GF-D8 (cell line): ENCODE measurements at places on chromosomes 12 and 14.
A peak's percentile ranks its signal among the peaks of the same experiment; 100 is the strongest.

- no peak for DNase-seq
Observed at GRCh38 chr14:23937203-23937602, 16.4 kb upstream of the DHRS4 start.

DNA sequence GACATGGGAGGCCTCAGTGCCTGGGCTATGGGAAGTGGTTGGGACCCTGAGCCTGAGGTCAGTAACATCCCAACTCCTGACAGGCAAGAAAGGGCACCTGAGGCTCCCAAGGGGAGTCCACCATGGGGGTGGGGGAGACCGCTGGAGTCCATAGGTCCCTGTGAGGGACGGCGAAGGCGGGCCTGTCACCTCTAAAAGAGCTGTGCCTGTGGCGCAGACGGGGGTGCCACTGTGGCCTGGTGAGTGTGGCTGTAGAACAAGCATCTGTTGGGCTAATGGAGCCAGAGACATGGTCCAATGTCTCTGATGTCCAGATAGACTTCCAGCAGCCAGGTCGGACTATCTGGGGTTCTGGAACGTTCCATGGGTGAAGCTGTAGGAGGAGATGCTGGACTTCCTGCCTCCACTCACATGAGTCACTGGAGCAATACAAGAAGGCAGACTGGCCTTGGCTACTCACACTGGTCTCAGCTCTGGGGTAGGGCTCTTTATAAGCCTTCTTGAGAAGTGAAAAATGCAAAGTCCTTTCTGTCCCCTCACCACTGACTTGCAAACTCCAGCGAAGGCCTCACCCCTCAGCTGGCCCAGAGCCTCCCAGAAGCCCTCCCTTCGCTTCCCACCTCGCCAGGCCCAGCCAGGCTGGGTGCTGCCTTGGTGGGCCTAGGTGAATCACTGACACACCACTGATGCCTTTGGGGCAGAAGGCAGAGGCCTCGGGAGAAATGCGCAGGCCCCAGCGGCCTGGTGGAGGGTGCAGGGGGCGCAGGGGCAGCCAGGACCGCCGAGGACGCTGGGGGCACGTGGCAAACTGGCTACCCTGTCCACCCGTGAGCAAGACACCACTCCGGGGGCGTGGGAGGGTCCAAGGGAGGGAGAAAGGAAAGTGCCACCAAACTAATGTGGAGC, 1.1 kb upstream of the TRAF3 start:
- no peak for DNase-seq

DNA sequence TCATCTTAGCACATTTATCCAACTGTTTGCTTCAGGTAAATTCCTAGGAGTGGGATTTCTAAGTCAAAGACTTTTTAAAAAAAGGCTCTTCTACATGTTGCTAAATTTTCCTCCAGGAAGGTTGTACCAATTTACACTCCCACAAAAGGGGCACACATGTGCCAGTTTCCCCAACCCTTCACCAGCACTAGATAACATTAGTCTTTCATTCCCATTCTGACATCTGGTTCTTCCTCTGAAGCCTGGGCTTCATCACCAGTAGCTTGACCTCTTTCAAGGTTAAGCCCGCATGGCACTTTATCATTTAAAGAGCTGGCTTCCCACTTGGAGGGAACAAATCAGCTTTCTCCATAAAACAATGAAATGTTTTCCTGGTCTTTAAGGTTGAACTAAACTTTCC, 168.4 kb downstream of the MYRFL start:
- no peak for DNase-seq

DNA sequence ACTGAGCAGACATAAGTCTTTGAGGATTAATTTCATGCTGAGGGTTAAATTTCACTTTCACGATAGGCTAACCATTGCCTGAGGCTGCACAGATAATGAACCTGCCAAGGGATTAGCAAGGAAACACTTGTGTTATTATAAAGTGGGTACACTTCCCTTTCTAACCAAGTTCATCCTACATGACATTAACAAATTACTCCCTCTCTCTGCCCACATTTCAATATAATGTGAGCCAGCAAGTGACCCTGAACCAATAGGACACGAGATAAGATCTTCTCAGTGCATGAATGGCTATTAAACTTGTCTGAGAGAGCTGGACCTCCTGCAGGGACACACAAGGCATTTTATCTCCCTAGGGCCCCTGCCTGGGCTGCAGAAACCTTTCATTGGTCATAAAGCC, 173.5 kb downstream of the PAX9 start:
- peak; percentile 34 for DNase-seq

DNA sequence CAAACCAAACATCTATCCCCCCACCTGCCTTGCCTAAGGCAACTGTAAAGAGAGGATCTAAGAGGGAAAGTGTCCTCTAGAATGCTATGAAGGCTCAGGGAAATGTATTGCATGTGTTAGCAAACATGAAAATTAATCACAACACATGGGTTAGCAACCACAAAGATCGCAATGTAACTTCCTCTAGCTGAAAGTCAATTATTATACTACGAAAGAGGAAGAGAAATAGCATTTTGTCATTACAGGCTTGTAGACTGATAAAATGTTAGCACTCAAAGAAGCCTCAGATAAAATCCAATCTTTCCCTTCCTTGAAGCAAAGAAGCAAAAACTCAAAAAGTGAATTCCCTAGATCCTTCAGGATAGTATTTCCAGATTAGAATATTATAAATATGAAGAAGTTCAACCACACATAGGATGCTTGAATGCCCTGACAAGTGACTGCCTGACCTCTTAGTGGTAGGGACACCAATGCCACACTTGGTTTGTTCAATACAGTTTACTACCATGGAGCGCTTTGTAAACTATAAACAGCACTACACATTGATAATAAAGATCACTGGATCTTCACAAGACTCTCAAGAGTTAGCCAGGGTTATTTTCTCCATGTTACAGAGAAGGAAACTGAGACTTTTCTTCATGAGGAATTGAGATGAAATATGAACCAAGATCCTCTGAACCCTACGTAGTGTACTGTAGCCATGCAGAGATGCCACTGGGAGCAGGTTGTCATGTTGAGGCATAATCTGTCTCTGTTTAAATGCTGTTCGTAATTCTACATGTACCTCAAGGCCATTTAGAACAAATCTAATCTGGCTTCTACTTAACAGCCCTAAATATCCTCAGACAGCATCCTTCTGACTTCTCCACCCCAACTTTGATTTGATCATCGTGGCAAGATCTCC, 100.7 kb downstream of the ITPR2 start:
- peak; percentile 15 for DNase-seq

GRCh38 chr14:100664841-100665510, 61.7 kb upstream of the DLK1 start:
- no peak for DNase-seq

GRCh38 chr12:81252228-81252627, 174.3 kb downstream of the ACSS3 start:
- no peak for DNase-seq

DNA sequence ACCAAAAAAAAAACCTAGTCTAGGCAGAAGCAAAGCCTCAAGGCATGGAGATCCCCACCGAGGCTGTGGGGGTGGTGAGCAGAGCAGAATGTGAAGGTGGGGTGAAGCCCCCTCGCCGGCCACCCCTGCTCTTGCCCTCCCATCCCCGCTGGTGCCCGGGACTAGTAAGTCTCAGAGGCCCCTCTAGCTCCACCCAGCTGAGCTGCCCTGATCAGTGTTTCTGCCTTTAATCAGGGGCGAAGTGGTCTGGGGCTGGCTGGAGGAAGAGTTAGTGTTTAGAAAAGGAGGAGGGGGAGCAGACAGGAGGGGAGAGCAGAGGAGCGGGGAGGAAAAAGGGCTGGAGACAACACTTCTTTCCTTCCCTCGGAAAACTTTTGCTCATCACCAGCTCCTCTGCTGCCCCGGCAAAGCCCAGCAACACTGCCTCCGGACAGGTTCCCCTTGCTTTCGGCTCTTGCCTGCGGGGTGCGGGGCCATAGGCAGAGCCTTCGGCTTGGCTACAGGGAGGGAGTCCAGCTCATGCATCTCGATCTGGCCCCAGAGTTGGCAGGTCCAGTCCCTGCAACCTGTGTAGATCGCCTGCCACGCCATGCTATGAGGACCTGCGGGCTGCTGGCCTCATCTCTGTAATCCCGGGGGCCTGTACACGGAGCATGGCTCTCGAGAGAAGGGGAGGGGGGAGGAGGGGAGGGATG, 3.4 kb upstream of the DLK1 start:
- no peak for DNase-seq

DNA sequence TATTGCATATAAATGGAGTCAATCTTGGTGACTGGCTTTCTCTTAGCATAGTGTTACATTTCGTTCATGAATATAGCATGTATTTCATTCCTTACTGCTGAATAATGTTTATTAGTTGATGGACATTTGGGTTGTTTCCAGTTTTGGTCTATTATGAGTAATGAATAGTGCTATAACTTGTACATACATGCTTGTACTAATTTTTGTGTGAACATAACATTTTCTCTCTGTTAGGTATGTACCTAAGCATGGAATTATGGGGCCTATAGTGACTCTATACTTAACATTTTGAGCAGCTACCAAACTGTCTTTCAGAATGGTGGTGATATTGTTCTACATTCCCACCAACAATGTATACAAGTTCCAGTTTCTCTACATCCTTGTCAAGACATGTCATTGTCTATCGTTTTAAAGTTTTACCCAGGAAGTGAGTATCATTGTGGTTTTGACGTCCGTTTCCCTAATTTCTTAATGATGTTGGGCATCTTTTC, 23.1 kb downstream of the ATP2A2 start:
- no peak for DNase-seq

DNA sequence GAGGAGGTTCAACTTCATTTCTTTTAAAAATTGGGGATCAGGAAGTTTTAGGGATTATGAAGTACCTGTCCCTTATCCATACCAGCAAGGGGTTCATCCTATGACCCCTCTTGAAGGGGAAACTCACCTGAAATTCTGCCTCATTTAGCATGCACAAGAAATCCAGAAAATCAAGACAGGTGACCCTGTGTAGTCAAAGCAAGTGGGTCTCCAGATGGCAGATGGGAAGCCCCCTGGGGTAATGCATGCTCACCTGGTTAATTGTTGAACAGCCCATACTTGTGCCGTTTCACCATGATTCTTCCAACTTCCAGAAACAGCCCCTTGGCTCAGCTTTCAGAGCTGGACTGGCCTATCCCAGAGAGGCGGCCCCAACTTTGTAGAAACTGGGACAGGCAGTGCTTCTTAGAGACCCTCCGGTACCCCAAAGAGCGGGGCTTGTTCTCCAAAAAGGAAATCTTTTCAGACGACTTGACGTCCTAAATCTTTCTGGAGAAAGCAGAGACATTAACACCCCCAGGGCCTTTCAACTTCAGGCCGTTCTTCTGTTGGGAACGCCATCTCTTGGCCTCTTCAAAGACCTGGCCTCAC, 66.3 kb upstream of the ESRRB start:
- no peak for DNase-seq

- DNase-seq = no peak
Observed at GRCh38 chr12:95277139-95277538, 59.5 kb downstream of the VEZT start.

- DNase-seq = no peak
Observed at GRCh38 chr12:99658671-99659349, 11.3 kb downstream of the GARIN6 start.

DNA sequence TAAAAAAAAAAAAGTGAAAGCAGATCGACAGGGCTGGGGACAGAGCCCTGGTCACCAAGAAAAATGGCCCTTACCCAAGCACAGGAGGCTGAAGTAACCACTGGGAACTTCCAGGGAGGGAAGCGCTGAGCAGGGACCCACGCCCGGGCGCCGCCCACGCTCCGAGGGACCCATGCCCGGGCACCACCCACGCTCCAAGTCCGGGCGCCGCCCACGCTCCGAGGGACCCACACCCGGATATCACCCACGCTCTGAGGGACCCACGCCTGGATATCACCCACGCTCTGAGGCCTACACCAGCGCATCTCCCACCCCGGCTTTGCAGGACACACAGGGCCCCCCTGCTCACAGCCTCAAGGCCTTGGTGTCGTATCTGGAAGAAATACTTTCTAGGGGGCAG, 25.7 kb downstream of the CHGA start:
- DNase-seq = no peak

DNA sequence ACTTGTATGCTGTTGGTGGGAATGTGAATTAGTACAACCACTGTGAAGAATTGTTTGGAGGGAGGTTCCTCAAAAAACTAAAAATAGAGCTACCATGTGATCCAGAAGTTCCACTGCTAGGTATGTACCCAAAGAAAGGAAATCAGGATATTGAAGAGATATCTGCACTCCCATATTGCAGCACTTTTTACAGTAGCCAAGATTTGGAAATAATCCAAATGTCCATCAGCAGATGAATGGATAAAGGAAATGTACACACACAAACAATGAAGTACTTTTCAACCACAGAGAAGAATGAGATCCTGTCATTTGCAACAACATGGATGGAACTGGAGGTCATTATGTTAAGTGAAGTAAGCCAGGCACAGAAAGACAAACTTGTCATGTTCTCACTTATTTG, 25.9 kb downstream of the TIGAR start:
- no peak for DNase-seq

DNA sequence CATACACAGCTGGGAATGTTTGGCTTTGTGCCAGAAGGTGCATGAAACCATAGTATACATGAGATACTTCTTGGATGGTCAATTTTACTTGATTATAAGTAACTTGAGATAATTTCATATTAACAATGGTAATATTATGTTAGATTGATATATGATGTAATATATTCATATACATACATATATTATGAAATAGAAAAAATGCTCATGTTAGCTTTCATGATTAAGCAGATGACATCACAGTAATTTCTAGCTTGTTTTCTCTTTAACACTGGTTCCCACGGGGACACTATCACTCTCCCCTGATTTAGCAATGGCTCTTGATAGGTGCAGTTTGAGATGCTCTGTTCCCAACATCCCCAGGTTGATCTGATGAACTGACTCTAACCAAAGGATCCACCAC, 35.4 kb upstream of the NTF3 start:
- no peak for DNase-seq

DNA sequence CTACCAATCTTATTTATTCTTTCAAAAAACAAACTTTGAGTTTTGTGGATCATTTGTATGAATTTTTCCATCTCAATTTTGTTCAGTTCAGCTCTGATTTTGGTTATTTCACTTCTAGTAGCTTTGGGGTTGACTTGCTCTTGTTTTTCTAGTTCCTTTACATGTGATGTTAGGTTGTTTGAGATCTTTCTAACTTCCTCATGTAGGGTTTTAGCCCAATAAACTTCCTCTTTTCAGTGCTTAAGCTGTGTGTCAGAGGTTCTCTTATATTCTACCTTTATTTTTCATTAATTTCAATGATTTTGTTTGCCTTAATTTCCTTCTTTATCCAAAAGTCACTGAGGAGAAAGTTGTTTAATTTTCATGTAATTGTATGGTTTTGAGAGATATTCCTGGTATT, 860.4 kb upstream of the FBXO33 start:
- DNase-seq = no peak
